ENCODE measurements at places on chromosomes 13 and 19.

DNA sequence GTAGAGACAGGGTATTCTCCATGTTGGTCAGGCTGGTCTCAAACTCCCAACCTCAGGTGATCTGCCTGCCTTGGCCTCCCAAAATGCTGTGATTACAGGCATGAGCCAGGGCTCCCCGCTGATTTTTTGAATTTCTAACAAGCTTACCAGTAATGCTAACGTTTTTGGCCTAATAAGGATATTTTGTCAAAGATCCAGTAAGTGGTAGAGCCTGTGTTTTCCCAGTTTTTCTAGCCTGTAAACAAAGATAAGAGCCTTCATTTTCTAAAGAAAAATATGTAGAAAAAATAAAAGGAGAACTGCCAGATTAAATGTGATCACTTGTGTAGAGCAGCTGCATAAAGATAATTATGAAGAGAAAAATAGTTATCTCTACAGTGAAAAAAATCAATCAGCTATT, 37.7 kb downstream of the ZNF93 start:
- DNase-seq: no peak

DNA sequence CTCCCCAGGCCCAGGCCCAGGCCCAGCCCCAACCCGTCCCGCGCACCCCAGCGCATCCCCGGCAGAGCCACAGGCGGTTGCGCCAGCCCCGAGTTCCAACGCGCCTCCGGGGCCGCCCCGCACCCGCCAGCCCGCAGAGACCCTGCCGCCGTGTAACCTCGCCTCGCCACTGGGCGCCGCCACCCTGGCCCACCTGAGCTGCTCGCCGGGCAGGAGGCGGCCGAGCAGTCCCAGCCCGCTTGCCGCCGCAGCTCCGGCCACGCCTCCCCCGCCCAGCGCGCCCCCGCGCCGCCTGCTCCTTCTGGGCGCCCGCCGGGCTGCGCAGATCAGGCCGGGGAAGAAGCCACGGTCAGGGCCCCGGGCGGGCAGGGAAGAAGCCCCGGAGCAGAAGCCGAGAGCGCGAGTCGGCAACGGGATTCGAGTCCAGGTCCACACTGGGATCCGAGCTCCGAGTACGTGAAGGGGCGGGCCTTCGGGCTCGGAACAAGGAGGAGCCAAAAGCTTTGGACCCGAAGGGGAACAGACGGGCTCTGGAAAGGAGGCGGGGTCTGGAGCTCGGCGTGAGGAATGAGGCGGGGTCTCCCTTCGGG, at the start of gene MBOAT7:
TSS of gene MBOAT7 (minus strand) at position 436 of the 590 bp plus-strand sequence. CDS start 1,072 bp downstream, outside the sequence.
- DNase-seq: no peak

DNA sequence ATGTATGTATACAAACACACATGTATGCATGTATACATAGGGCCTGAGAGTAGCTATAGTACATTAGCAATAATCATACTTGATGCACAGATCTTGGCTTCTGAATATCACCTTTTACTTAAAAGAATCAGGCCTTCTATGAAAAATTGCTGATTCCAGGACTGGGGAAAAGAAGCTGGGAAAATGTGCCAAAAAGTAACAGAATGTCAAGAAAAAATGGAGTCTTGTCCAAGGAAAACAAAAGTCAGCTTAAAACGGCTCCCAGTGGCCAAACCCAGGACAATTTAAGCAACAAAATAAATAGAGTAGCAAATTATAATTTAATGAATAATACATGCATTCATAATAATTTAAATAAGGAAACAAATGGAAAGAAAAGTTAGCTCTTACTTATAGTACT, 2104.9 kb downstream of the PCDH9 start:
- no peak for DNase-seq

DNA sequence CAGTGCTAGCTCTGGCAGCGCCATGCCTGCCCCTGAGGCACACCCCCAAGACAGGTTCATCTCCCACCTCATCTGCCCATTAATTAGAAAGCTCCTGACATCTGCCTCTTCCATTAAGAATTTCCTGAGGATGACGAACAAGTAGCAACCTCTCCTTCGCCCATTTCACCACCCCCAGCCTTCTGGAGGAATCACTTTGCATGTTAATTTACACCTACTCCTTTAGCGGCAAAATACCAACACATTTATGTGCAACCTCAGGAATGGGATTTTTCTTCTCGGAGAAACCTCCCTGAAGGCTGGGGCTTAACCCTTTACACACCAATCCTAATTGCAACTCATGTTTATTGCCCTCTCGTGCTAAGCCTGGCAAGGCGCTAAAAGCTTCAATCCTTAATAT, 13.8 kb downstream of the SLC7A1 start:
- DNase-seq: no peak

- no peak for DNase-seq
These were observed 3.2 kb downstream of the OXGR1 start for GRCh38 chr13:96991072-96991471.

GRCh38 chr13:108494991-108495645, 134.3 kb upstream of the MYO16 start:
- no peak for DNase-seq

DNA sequence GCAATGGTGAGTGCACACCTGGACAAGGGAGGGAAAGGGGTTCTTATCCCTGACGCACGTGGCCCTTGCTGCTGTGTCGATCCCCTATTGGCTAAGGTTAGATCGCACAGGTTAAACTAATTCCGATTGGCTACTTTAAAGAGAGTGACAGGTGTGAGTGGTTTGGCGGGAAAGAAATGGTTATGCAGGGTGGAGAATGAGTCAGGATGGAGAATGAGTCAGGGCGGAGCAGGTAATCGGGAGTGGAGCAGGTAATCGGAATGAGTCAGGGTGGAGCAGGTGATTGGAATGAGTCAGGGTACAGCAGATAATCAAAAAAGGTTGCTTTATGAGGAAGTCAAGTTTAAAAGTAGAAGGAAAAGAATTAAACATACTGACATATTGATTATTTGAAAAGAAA, 24.4 kb upstream of the SIAH3 start:
- DNase-seq: no peak

DNA sequence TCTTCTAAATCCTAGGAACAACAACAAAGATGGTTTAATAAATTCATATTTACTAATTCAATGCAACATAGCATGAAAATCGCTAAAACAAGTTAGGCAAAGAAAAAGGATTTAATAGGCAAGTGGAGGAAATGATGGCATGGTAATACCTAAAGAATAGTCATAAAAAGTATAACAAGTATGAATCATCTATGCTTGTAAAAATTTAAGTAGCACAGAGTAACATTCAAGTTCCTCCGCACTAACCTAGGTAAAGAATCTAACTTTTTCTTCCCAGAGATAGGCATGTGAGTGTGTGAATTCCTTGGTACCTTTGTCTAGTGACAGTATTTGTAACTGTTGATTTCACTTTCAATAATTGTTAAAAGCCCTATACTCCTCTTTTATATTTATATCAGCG, 42.6 kb downstream of the RCBTB2 start:
- DNase-seq: no peak

DNA sequence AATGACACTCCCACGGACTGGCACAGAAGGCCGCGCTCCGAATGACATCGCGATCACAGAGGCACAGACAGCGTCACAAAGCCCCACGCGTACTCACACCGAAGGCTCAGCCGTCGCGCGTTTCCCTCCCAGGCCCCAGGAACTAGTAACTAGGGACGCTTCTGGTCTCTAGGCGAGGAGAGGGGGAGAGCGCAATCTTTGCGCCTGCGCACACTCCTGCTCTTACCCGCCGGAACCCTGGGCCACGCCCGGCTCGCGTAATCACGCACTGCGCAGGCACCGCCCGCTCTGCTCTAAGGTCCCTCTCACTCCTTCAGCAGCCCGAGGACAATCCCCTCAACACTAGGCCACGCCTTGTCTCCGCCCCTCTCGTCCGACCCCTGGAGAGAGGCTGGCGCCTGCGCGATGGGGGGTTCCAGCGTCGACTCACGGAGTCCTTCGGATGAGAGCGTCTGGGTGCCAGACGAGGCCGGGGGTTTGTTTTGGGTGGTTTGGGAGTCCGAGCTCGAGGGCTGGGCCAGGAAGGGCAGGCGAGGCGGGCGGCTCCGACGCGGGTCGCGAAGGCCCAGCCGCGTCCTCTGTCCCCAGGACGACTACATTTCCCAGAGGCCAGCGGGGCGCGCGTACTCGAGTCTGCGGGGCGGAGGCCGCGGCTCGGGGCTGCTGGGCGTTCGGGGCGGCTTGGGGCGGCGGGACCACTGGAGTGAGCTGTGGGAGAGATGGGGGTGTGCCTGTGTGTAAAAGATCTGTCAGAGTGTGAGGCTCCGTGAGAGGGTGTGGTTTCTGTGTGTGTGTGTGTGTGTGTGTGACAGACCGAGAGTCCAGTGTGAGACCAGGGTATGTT, at the start of gene ZNF471:
TSS of gene ZNF471 (plus strand) at position 410 of the 844 bp plus-strand sequence. CDS start 3,717 bp downstream, outside the sequence.
- peak; percentile 96 for DNase-seq

DNA sequence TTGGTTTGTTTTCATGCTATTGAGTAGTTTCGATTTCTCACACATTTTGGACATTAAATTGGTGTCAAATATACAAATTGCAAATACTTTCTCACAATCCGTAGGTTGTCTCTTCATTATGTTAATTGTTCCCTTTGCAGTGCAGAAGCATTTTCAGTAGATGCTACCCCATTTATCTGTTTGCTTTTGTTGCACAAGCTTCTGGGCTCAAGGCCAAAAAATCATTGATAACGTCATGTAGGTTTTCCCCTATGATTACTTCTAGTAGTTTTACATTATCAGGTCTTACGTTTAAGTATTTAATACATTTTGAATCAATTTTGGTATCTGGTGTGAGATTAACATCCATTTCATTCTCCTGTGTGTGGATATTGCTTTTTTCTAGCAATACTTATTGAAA, 14.0 kb upstream of the ZNF347 start:
- no peak for DNase-seq

DNA sequence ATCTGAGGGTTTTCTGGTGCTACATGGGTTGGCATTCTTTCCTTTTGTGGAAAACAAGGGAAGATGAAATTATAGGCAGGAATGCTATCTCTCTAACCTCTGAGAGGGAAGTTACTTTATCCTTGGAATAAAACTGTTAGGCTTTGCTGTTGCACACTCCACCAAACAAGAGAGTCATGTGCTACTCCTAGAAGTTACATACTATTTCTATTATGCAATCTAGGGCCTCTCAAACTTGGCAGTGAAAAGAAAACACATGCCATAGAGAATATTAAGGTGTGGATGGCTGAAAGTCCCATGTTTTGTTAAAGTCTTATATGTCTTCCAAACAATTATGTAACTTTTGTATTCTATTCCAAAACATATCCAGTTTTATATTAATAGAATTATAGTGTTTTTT, 367.9 kb downstream of the SLC7A1 start:
- no peak for DNase-seq

DNA sequence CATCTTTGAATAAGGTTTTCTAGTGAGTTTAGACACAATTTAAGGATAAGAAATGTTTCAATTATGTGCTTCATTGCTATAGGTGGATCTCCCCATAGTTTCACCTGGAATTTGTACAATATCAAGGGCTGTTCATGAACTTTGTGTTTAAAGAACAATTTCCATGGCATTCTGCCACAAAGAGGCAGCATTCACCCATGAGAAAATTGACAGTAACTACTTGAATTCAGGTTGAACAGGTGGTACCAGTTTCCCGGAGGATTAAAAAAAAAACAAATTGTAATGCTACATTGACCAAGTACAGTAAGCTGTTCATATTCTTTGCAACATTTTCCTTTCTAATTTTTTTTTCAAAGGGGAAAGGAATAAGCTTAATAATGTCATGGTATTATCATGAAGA, 9.1 kb downstream of the SLITRK5 start:
- DNase-seq: no peak

- DNase-seq: no peak
These were observed 988.6 kb downstream of the PCDH17 start for GRCh38 chr13:58620176-58620575.

DNA sequence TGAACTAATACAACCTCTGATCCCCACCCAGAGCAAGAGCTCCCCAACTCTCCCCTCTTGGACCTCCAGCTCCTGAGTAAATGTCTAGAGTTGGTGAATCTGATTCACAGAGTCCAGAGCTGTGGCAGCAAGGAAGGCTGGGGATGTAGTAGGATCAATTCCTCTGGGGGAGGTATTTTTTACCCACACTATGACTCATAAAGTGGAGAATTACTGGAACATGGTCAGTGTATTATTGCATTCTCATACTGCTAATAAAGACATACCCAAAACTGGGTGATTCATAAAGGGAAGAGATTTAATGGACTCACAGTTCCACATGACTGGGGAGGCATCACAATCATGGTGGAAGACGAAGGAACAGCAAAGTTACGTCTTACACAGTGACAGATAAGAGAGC, 496.7 kb downstream of the EFNB2 start:
- DNase-seq: no peak

- no peak for DNase-seq
These were observed 172.7 kb upstream of the RNF113B start for GRCh38 chr13:98349731-98350305.

- DNase-seq: peak; percentile 61
These were observed 34.6 kb upstream of the KATNAL1 start for GRCh38 chr13:30341815-30342570.

DNA sequence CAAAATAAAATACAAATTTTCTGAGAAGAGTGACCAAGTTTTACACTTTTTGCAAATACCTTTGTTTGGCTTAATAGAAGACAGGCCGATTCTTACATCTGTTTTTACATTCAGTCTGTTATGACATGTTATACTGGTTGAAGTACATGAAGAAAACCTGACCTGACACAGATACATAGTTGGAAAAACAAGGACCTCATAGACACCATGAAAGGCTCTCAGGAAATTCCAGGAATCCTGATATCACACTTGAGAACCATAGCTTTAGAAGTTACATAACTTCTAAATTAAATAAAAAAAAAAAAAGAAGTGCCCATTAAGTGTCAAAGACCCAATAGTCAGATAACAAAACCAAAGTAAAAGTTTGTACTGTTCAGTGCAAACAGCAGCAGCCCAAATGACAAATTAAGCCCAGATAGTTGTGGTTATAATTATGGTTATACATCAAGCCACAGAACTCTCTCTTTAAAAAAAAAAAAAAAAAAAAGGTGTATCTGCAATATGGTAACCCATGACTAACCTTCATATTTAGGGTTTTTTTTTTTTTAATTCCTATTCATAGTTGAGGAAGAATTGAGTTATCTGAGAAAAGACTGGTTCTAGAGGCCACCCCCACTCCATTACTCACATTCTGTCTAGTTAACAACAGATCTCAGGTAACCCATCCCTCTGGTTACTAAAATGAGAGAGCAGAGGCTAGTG, 19.8 kb downstream of the RBM26 start:
- no peak for DNase-seq

- no peak for DNase-seq
These were observed 894.9 kb upstream of the PCDH9 start for GRCh38 chr13:68125087-68125480.

DNA sequence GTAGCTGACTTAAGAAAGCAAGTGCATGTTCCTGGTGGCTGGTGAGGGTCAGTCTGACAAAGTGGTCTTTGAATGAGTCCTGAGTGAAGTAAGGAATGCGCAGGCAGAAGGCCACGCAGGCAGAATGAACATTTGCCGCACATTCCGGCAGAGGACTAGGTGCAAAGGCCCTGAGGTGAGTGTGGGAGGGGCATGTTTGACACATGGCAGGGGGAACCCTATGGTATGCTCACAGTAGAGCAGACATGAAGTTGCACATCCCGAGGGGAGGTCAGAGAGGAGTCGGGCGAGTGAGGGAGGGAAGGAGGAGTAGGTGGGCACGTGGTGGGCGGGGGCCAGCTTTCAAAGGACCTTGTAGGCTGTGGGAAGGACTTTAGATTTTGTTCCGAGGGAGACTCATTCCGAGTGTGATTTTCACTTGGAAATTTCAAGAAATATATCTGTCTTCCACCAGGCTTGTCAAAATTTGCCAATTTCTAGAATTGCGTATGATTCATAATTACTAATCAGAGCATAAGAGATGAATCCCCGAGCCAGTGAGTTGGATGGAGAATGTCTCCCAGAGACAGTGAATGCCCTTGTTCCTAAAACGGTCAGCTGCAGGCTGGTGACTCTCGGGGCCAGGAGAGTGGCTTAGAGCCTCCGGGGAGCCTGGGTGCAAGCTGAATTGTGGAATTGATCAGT, 40.3 kb downstream of the ERICH6B start:
- DNase-seq: no peak

All from thoracic aorta (tissue), 2 donors.